ENCODE measurements at places on chromosomes 6 and 20.

GRCh38 chr6:12245360-12245759, 44.8 kb upstream of the EDN1 start:
- no peak for DNase-seq

- DNase-seq, result no peak
These were observed 2.7 kb downstream of the TNFAIP3 start for GRCh38 chr6:137869549-137870307.

GRCh38 chr6:129749749-129750120, 39.8 kb upstream of the ARHGAP18 start:
- DNase-seq, result no peak

GRCh38 chr20:19440660-19441527, 228.5 kb downstream of the SLC24A3 start:
- no peak for DNase-seq

DNA sequence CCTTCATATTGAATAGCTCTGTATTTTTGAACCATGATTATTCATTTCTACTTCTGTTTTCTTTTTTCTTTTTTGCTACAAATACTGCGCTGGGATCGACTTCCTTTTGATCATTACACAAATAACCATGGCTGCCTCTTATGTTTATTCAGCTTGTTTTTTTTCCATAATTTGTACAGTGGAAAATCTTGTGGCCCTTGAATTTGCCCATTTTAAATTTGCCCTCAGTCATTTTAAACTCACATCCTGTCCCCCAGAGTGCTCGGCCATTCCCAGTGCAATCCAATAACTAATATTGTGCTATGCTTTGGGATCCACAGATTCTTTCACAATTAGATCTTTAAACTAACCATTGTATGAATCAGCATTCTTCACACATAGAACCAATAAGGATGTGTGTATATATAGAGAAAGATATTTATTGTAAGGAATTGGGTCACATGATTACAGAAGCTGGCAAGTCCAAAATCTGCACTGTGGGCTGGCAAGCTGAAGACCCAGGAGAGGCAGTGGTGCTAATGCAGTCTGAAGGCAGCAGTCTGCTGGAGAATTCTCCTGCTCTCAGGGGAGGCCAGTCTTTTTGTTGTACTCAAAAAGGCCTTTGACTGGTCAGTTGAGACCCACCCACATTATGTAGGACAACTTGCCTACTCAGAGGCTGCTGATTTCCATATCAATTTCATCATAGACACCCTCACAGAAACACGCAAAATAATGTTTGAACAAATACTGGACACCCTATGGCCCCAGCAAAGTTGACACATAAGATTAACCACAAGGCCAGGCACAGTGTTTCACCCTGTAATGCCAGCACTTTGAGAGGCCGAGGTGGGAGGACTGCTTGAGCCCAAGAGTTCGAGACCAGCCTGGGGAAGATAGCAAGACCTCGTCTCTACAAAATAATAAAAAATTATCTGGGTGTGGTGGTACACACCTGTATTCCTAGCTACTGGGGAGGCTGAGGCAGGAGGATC, 147.1 kb downstream of the MTHFD1L start:
- DNase-seq, result no peak

Measured in NCI-H1092 treated with DMSO at 0.1 percent for 48 hours (cell line).